ENCODE measurements at places on chromosomes 12 and 14.
A peak's percentile ranks its signal among the peaks of the same experiment; 100 is the strongest.

GRCh38 chr12:128977441-128977840 is 124.2 kb downstream of the GLT1D1 start:
- DNase-seq, result no peak

DNA sequence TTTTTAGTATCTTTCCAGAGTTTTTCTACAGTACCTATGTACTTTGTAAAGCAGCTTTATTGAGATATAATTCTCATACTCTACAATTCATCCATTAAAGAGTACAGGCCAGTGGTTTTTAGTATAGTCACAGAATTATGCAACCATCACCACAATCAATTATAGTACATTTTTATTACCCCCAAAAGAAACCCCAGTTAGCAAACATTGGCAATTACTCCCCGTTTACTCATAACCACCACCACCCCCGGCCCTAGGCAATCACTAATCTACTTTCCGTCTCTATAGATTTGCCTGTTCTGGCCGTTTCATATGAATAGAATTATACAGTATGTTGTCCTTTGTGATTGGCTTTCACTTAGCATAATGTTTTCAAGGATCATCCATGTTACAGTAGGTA is 119.8 kb downstream of the KICS2 start:
- no peak for DNase-seq

GRCh38 chr14:61281186-61281947 is at the start of gene TMEM30B:
Gene TMEM30B (minus strand): TSS chr14:61281338. CDS start chr14:61281147, 191 bp downstream.
- DNase-seq, result peak; percentile 85

GRCh38 chr12:116718655-116719454 is 19.0 kb downstream of the SPRING1 start:
- no peak for DNase-seq

- DNase-seq, result no peak
Observed at GRCh38 chr12:41274643-41275042, 86.5 kb downstream of the PDZRN4 start.

GRCh38 chr14:106633721-106634120 is 1107.3 kb downstream of the TMEM121 start:
- DNase-seq, result no peak

GRCh38 chr14:105862581-105863239 is 336.3 kb downstream of the TMEM121 start:
- DNase-seq, result no peak

GRCh38 chr14:99862136-99862535 is 68.9 kb downstream of the EML1 start:
- DNase-seq, result no peak

DNA sequence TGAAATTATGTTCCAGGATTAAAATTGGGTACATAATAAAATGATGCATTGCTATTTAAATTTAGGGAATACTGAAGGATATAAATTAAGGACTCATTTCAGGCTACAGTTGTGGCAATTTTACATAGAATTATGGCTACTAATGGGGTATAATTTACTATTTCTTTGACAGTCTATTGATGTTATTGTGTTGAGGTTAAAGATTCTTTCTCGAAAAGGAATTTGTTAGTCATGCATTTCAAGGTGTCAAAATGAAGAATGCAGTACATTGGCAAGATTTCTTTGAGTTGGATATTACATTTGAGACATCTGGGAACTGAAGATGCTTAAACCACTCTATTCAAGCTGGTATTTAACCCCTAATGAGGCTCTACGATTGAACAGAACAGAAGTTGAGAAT is 28.3 kb downstream of the SLC5A8 start:
- DNase-seq, result no peak

- no peak for DNase-seq
Observed at GRCh38 chr14:65243766-65244442, 141.6 kb upstream of the MAX start.

DNA sequence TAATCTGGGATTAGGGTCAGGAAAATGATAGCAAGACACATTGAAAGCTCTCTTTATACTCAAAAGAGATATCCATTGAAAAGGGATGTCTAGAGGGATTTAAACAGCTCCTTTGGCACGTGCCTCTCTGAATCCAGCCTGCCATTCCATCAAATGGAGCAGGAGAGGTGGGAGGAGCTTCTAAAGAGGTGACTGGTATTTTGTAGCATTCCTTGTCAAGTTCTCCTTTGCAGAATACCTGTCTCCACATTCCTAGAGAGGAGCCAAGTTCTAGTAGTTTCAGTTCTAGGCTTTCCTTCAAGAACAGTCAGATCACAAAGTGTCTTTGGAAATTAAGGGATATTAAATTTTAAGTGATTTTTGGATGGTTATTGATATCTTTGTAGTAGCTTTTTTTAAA is 25.4 kb upstream of the PLEKHD1 start:
- DNase-seq, result no peak

GRCh38 chr12:100675432-100675831 is 101.9 kb downstream of the GAS2L3 start:
- no peak for DNase-seq

DNA sequence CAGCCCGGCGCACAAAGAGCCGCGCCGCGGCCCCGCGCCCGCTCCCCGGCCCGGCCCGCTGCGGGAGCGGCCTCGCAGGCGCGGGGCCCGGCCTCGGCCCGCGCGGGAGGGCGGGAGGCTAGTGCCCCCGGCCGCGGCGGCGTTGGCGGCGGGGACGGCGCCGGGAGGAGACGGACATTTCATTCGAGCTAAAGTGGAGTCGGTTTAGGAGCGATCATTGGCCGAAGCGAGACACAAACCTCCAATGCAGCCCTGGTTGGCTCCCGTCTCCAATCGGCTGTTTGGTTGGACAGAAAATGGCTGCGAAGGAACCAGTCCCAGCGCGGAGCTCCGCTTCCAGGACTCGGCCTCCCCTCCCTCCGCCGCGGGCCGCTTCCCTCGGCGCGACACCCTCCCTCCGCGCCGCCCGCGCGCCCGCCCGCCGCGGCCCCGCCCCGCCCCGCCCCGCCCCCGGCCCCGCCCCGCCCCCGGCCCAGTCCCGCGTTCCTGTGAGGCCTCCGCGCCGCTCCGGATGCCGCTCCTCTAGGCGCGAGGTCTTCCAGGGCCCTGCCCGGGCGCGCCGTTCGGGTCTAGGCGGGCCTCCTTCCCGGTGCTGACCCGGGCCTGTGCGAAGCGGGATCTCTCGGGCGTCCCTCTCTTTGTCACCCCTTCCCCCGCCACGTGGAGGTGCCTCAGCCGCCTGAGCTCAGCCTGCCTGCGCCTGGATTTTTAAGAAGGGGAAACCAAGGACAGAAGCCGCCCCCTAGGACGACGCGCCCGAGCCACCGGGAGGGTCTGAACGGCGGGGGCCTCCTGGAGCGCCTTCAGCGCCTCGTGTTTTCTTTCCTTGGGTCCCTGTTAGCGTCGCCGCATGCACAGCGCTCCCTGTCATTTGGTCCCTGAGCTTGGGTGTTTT is at the start of gene NFYB:
Gene NFYB (minus strand): TSS at position 309 of the 895 bp plus-strand sequence. CDS start 2,757 bp downstream, outside the sequence.
- DNase-seq, result peak; percentile 88

GRCh38 chr12:91990525-91990924 is 155.1 kb downstream of the BTG1 start:
- no peak for DNase-seq

DNA sequence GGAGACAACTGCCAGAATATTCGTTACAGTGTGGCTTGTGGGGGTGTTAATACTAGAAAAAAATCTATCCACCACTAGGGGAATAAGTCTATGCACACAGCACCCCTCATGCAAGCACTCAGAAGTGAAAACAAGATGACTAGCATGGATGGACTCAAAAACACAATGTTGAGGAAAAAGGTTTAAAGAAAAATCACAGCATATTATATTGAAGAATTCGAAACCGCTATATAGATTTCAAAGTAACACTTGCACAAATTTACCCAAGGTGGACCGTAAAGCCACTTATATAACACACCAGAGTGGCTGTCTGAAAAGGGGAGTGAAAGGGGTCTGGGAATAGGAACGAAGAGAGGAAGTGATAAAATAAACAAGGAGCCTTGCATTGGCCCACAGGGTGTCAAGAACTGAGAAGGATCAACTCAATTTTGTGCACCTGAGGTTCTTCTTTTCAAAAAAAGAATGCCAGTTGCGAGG is 544 bp downstream of the ABCD4 start:
- DNase-seq, result no peak

GRCh38 chr14:90060965-90061684 is 669 bp upstream of the KCNK13 start:
- DNase-seq, result peak; percentile 47

- no peak for DNase-seq
Observed at GRCh38 chr14:61139006-61139599, 142.0 kb downstream of the TMEM30B start.

DNA sequence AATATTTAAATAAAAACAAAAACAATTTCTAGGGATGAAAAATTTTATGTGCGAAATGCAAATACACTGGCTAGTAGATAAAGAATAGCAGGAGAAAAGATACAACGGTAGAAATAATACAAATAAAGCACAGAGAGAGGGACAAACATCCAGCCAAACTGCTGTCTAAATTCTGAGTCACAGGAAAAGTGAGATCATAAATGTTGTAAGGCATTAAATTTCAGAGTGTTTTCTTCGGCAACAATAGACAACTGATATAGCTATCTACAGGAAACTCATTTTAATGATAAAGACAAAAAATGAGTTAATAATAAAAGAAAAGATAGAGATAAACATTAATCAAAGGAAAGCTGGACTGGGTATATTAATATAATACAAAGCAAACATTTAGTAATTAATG is 122.2 kb downstream of the NTS start:
- DNase-seq, result no peak

- no peak for DNase-seq
Observed at GRCh38 chr14:54047645-54048308, 91.2 kb upstream of the BMP4 start.

- no peak for DNase-seq
Observed at GRCh38 chr12:85552461-85552860, 272.4 kb downstream of the ALX1 start.

DNA sequence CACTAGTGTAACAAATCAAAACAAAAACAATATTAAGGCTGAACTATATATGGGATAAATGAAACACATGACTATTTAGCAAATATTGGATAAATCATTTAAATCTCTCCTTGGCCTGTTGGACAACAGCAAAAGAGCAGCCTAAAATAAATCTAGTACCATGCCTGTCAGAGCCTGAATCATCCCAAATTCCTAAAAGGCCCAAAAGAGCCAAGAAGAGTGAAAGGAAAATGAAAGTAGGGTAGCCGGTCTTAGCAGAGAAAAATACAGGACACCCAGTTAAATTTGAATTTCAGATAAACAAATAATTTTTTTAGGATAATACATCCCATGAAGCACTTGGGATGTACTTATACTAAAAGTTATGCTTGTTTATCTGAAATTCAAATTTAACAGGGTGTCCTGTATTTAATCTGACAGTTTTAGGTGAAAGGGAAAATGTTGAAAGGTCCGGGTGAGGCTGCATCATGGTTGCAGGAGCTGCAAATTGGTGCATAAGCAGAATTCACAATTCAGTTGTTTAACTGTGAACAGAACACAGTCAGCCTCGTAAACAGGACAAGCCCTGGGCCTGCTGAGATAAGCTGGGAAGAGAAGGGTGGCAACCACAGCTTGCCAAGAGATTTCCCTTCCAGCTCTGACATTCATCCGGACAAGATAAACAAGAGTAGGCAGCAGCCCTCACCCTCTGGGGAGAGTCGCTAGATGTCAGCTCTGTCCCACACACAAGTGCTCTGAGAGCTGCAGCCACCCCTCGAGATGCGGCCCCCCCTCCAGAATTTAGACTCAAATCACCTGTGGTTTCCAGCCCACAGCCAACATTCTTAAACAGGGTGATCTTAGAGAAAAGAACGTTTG is 30.3 kb downstream of the DMAC2L start:
- DNase-seq, result peak; percentile 50

- DNase-seq, result no peak
Observed at GRCh38 chr12:87935216-87935615, 94.0 kb downstream of the C12orf50 start.

DNA sequence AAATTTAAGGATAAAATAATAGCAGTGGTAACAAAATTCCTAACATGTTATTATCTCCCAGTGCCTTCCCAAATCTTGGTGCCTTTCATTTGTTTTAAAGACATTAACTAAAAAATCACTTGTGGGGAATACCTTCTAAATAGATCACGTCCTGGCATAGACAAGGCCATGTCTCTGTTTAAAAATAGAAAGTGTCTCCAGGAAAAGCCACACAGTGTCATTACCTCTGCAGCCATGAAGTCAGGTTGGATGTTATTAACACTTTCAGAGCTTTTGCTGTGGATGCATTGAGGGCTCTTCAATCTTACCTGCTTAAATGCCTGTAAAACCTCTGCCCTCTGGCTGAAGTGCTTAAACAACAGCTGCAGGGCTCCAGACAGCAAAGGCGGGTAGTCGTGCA is 211.1 kb downstream of the ITPR2 start:
- no peak for DNase-seq

- DNase-seq, result no peak
Observed at GRCh38 chr12:118842866-118843265, 138.5 kb upstream of the SRRM4 start.

All from WTC11 (cell line).